ENCODE measurements at places on chromosomes 11 and 22.

GRCh38 chr11:44403176-44403575, 93.2 kb upstream of the ALX4 start:
- DNase-seq: no peak

- no peak for DNase-seq
Measured at GRCh38 chr11:91435694-91436395, 788.8 kb upstream of the FAT3 start.

DNA sequence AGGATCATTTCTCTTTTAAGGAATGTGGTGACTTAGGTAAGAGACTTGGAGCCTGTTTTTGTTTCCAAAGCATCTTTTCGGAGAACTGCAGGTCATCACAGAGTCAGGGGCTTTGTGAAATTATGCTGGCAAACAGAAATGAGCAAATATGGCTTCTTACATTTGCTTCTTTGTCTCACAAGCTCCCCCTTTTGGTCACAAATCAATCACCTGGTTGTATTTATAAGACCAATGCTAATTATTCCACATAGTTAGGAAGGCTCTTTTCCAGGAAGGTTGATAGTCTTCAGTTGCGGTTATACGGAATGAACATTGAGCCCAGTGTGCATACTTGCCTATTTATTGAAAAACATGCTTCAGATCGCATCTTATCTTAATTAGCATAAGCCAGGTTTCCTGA, 34.6 kb upstream of the CEP126 start:
- DNase-seq: no peak

GRCh38 chr11:128246810-128247594, 340.4 kb downstream of the ETS1 start:
- no peak for DNase-seq

- no peak for DNase-seq
Measured at GRCh38 chr11:125257190-125257579, 92.6 kb downstream of the PKNOX2 start.

DNA sequence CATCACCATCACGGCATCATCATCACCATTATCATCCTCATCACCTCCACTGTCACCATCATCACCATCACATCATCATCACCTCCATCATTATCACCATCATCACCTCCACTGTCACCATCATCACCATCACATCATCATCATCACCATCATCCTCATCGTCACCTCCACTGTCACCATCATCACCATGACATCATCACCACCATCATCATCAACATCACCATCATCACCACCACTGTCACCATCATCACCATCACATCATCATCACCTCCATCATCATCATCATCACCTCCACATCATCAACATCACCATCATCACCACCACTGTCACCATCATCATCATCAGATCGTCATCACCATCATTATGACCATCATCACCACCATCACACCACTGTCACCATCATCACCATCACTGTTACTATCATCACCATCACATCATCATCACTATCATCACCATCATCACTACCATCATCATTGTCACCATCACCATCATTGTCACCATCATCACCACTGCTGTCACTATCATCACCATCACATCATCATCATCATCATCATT, 32.8 kb downstream of the PARVG start:
- DNase-seq: no peak

DNA sequence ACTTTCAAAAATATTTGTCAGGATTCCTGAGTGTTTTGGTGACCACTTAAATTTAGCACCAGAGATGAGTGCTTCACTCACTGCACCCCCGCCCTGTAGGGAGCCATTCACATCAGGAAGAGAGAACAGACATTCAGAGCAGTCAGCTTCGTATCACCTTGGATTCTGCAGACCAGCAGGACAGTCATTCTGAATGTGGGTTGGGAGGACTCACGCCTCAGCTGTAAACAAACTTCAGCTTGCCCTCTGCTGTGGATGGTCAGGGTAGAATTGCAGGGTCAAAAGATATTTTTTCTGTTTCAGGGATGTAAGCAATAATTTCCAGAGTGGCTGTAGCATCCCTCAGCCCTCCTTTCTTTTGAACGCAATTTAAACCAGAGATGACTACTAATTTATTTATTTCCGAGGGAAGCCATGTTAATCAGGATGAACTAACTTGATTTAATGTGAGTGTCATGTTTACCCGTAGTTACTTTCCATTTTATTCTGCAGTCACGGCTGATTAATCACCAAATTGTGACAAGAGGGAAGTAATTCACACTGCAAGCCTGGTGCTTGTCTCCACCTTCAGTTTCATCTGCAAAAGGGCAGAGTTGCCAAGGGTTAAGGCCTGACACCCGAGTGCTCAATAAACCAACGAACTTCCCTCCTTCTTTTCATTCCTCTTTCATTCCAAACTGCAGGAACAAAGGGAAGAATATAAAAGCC, 174.2 kb upstream of the DDI1 start:
- no peak for DNase-seq

DNA sequence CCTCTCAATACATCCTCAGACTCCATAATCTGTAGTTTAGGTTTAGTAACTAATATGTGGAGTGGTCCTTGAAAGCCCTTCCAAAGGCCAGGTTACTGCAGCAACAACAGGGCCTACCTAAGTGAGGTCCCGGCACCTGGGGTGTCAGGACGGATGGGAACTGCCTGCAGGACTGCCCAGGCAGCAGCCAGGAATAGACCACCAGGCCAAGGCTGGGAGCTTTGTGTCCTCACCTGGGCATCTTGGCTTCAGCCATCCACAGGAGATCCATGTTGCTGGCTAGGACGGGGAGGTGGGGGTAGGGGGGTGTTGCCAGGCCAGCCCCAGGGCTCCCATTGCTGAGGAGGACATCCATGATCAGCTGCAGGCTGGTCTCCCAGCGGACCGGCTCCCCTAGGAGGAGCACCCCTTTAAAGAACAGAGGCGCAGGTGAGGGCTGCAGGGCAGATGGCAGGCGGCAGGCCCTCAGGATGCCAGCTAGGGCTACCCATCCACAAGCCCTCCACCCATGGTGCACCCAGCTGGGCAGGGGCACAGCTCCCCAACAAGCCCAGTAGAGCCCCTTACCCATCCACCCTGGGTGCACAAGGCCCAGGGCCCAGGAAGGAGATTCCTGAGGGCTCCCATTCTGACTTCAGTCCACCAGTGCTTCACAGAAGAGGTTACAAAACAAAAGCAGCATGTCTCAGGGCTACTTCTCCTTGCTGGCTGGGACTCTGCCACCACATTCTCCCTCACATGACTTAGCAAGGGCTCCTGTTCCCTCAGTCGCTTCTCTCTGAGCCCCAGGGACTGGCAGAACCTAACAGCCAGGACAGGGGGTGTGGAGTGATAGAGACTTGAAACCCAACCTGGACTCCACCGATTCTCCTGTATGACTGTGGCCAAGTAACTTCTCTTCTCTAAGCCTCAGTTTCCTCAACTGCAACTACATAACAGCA, 18.0 kb downstream of the HDHD5 start:
- DNase-seq: no peak

DNA sequence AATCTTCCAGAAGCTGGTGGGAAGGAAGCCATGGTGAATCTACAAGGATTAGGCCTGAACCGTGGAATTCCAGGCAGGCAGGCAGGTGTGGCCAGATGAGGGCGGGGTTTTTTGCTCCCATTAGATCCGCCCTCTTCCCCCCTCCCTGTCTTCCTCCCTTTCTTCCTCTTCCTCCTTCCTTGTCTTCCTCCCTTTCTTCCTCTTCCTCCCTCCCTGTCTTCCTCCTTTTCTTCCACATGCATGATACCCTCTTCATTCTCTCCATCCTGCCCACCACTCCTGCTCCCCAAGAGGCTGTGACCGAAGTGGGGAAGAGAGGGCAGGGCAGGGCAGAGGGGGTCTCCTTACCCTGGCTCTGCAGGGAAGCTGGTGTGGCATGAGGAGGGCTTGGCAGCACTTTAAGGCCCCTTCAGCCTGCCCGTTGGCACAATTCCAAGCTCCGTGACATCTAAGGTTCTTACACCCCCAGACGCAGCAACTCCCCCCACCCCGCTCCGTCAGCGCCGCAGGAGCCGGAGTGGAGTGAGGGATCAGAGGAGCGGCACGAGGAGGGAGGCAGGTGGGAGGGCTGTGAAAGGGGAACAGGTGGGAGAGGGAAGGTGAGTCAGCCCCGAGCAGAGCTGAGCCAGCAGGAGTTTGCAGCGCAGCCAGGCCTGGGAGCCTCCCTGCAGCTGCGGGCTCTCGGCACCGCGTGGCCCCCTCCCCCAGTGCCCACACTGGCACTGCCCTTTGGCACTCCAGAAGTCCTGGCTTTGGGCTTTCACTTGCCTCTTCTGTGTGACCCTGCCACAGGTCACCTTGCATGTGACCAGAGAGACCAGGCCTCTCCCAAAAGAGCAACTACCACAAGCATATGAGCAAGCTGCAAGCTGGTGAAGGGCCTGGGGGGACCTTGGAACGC, 32.1 kb downstream of the KCNJ4 start:
- no peak for DNase-seq

GRCh38 chr11:47377571-47378009, 757 bp downstream of the SPI1 start:
- no peak for DNase-seq

- no peak for DNase-seq
Measured at GRCh38 chr22:23840026-23840425, 1.2 kb upstream of the DERL3 start.

DNA sequence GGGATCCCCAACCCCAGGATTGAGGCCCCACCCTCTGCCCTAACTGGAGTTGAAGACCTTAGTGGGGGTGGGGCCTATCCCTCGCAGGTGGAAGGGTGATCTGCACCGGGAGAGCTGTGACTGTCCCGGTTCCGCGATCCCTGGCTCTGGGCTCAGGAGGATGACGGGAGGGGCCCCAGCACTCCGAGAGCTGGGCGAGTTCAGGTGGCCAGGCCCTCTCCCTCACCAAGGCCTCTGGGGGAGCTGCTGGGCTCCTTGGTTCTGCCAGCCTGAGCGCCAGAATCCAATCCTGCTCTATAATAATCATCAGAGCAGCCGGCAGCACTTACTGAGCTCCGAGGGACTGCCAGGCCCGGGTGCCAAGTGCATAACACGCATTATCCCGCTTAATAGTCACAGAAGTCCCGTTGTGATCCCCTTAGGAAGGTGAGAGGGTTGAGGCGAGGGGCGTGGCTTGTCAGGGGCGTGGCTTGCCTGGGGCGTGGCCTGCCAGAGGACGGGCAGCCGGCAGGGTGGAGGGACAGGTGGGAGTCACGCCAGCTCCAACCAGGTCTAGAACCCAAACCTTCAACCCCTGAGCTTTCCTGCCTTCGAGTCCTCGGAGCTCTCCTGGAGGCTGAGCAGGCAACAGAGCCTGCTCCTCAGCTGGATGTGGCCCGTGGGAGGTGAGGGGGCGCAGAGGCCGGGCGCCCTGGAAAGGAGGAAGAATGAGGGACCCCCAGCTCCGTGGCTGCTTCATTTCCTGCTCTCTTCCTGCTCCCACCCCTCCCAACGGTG, 7.3 kb upstream of the SYT7 start:
- DNase-seq: no peak

- DNase-seq: no peak
Measured at GRCh38 chr11:78187366-78188285, 800 bp downstream of the KCTD21 start.

- DNase-seq: no peak
Measured at GRCh38 chr11:1231396-1232020, 8.6 kb downstream of the MUC5B start.

DNA sequence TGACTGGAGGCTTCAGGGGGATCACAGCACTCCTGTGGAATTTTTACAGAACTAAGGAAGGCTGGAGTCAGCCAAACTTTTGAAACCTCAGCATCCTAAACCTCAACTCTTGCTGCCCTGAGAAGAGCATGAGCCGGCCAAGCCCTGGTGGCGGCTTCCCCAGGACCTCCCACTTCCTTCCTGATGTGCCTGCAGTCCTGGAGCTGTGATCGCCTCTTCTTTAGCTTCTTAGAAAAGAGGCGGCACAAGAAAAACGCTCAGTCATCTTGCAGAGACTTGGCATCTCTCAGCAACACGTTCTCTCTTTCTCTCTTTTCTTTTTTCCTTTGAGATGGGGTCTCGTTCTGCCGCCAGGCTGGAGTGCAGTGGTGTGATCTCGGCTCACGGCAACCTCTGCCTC, 40.4 kb upstream of the AMPD3 start:
- DNase-seq: no peak

DNA sequence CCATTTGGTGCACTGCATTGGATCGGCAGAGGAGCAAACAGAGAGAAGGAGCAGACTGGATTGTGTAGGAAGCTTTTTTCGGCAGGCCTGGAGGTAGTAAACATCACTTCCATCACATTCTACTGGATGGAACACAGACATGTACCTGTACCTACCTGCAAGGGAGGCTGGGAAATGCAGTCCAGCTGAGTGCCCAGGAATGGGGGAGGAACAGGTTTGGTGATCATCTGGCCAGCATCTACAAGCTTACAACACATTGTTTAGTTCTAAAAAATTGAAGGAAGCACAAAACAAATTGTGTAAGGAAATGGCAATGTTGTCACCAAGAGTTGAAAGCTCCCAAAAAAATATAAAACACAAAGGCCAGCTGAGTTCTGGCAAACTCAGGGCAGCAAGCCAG, 19.1 kb downstream of the SMIM38 start:
- DNase-seq: no peak

- DNase-seq: no peak
Measured at GRCh38 chr11:30426781-30427180, 103.9 kb downstream of the ARL14EP start.

DNA sequence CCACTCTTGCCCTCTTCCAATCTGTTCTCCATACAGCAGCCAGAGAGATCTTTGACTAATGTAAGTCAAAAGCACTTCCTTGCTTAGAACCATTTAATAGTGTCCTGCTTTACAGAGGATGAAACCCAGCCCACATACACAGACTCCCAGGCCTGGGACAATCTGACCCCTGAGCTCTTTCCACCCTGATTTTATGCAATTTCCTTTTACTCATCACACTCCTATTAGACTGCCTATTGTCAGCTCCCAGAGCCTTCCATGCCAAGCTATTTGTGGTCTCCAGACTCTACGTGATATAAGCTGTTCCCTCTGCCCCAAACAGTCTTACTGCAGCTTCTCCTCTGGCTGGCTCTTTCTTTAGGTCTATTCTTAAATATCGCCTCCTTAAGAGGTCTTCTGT, 28.1 kb downstream of the ME3 start:
- no peak for DNase-seq

DNA sequence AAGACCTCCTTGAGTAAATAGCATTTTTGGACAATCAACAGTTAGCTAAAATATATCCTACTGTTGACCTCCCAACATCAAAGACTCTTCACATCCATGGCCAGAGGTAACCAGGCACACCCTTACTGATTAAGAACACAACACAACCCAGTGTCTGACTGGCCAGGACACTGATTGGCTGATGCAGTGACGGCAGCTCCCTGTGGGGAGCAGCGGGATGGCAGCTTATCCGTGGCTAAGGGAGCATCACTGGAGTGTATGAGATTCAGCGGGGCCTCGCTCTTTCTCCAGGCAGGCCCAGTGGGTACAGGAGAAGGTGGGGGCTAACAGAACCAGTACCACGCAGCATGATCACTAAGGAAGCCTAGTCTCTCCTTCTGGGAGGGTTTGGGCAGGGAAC, 10.3 kb upstream of the IL2RB start:
- DNase-seq: no peak

GRCh38 chr22:37659897-37660708, 1.6 kb downstream of the PDXP start:
- no peak for DNase-seq
